ENCODE measurements at places on chromosomes 12 and 14.

DNA sequence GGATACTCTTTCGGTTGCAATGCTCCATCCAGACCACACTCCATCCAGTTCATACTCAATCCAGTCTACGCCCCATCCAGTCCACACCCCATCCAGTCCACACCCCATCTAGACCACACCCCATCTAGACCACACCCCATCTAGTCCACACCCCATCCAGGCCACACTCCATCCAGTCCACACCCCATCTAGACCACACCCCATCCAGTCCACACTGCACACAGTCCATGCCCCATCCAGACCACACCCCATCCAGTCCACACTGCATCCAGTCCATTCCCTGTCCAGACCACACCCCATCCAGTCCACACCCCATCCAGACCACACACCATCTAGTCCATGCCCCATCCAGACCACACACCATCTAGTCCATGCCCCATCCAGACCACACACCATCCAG is 116.0 kb upstream of the RTL1 start:
- H3K27me3 ChIP-seq, result peaks cover 16% of the 10 kb centered on the region
- H3K4me1 ChIP-seq, result no peaks in the 10 kb centered on the region
- no peak overlapping the region for H3K4me3 ChIP-seq
- peak; percentile 11 for DNase-seq
- H3K36me3 ChIP-seq, result no peaks in the 10 kb centered on the region

DNA sequence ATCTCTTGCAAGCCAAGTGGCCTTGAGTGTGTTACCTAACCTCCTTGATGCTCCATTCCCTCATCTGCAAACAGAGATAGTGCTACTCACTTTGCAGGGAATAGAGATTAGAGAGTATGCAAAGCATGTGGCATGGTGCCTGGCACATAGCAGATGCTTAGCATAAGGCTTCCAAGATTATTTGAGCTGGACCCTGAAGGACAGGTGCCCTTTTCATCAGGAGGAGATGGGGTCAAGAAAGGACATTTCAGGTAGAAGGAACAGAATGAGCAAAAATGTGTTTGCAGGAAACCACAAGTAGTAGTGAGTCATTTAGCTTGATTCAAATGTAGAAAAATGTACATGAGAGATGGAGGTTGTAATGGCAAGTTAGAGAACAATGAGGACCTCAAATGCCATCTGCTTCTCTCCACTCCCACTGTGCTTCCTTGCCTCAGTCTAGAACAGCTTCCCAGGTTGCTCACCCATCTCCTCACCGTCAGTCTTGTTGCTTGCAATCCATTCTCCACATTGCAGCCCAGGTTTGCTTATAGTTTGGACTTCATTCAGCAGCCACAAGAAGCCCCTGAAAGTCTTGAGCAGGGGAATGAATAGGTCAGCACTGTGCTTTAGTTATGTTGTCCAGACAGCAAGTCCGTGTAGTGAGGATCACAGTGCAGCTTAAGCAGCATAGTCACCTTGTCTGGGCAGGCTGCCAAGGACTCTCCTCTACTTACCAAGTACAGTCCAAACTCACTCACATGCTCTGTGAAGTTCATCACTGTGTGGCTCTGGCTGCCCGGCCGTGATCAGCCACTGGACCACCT is 536.3 kb upstream of the CCDC196 start:
- H3K36me3 ChIP-seq, result no peaks in the 10 kb centered on the region
- H3K4me3 ChIP-seq, result no peak overlapping the region
- H3K27ac ChIP-seq, result no peak overlapping the region
- DNase-seq, result peak; percentile 38

DNA sequence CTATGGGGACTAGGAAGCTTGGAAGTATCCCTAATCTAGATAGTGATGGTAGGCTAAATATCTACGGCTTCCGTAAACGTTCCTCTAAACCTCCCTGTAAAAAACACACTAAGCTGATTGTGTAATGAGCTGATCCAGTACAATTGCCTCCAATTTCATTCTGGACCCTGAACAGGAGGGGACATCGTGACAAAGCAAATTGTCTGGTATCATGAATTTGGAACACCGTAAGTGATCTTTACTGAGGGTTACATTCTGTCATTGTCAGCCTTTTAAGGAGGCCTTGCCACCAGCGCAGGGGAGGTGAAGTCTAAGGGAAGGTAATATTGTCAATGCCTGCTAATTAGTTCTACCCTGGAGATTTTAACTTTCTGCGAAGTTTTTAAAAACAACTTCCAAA is 487 bp upstream of the MGST1 start:
- H3K36me3 ChIP-seq, result 0 out of 3 replicates have a peak, but pooled peaks cover 3% of the 10 kb centered on the region
- peak overlapping the region; percentile 42 for H3K4me3 ChIP-seq
- no peaks in the 10 kb centered on the region for H3K27me3 ChIP-seq
- peaks cover 3% of the 10 kb centered on the region for H3K4me1 ChIP-seq
- H3K27ac ChIP-seq, result peak overlapping the region; percentile 81

- no peaks in the 10 kb centered on the region for H3K27me3 ChIP-seq
- DNase-seq, result peak; percentile 47
- H3K27ac ChIP-seq, result no peak overlapping the region
- H3K36me3 ChIP-seq, result no peaks in the 10 kb centered on the region
Observed at GRCh38 chr14:37150414-37150813, 22.0 kb downstream of the SLC25A21 start.

- H3K4me1 ChIP-seq, result no peaks in the 10 kb centered on the region
- no peaks in the 10 kb centered on the region for H3K36me3 ChIP-seq
- H3K27me3 ChIP-seq, result peaks cover 29% of the 10 kb centered on the region
- no peak for DNase-seq
Observed at GRCh38 chr12:131211340-131211938, 257.7 kb downstream of the ADGRD1 start.

DNA sequence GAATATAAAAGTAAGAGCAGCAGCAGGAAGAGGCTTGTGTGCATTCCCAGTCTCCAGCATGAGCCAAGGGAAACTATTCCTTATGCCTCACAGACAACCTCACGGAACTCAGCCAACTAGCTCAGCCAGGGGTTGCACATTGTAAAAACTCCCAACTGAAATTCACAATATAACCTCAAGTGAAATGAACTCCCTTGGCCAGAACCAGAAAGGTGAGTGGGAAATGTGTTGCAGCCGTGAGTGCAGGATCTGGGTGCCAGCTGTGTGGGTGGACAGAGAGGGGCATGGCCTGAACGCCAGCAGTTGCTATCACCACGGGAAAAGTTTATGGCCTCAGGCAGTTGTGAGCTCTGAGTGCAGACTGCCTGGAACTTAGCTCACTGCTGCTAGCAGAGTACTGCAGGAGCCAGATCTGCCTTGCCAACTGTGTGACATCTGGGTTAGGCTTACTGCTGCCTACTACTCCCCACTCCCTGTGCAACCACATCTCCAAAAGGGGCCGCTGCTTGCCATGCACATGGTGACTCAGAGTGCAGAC is 2.3 kb upstream of the CLEC1A start:
- no peak for DNase-seq
- H3K4me3 ChIP-seq, result no peak overlapping the region
- H3K27ac ChIP-seq, result no peak overlapping the region
- H3K36me3 ChIP-seq, result no peaks in the 10 kb centered on the region
- no peaks in the 10 kb centered on the region for H3K27me3 ChIP-seq

- H3K27me3 ChIP-seq, result peaks cover 34% of the 10 kb centered on the region
- H3K4me3 ChIP-seq, result no peak overlapping the region
- peaks cover 13% of the 10 kb centered on the region for H3K4me1 ChIP-seq
- H3K27ac ChIP-seq, result no peak overlapping the region
- no peak for DNase-seq
Observed at GRCh38 chr12:124720004-124720680, 143.5 kb downstream of the SCARB1 start.

GRCh38 chr12:62799126-62799736 is 135.7 kb downstream of the PPM1H start:
- H3K36me3 ChIP-seq, result peaks cover 14% of the 10 kb centered on the region
- no peak overlapping the region for H3K27ac ChIP-seq
- no peak overlapping the region for H3K4me3 ChIP-seq

DNA sequence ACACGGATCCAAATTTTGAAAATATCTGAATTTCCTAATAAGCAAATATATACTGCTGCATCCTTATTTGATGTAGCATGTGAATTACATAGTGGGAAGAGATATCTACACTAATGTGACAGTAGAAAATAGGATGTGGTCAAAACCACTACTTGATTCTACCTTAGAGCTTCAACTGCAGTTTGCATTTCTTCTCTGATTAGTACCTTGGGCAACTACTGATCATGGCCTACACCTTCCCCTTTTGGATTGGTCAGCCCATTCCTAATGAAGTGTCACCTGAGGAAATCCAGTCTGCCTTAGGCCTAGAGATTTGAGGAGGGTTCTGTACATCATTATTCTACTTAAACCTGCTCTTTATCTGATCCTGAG is 10.7 kb downstream of the LLPH start:
- H3K27ac ChIP-seq, result no peak overlapping the region
- H3K36me3 ChIP-seq, result peaks cover 39% of the 10 kb centered on the region
- no peaks in the 10 kb centered on the region for H3K4me1 ChIP-seq
- H3K4me3 ChIP-seq, result no peak overlapping the region

GRCh38 chr14:31668348-31668747 is 107.1 kb downstream of the NUBPL start:
- no peaks in the 10 kb centered on the region for H3K27me3 ChIP-seq
- DNase-seq, result no peak
- no peaks in the 10 kb centered on the region for H3K36me3 ChIP-seq
- H3K4me3 ChIP-seq, result no peak overlapping the region
- no peak overlapping the region for H3K27ac ChIP-seq

DNA sequence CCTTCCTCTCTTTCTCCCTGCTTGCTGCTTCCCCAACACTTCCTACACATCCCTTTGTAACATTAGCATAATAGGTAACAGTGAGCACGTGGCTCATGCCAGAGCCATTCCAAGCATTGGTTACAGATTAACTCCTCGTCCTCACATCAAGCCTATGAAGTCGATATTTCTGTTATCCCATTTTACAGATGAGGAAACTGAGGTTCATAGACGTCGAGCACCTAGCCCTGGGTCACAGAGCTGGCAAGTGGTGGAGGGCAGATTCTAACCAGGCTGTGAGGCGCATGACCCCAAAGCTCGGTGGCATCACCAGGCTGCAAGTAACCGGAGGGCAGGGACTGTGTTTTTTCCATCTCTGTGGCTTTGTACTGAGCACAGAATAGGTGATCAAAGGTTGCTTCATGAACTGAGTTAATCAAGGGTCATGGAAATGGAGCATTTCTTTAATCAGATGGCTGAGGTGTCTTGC is 5.7 kb upstream of the SERPINA1 start:
- peaks cover 5% of the 10 kb centered on the region for H3K27me3 ChIP-seq
- H3K4me1 ChIP-seq, result no peaks in the 10 kb centered on the region
- no peak for DNase-seq
- H3K36me3 ChIP-seq, result no peaks in the 10 kb centered on the region
- no peak overlapping the region for H3K27ac ChIP-seq

DNA sequence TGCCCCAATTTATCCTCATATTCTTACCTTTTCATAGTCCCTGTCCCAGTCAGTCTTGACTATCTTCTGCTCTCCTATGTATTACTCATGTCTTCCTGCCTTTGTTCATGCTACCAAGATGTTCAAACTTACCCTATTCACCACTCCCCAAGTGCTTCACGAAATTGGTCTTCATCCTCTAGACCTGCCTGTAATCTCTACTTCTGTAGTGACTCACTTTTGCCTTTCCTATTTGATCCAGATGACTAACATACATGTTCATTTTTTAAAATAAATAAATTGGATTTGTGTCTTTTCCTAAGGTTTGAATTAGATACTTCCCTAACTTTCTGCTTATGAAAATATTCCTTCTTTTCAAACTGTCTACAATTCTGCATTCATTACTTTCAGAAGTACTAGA is 107.7 kb upstream of the PPM1H start:
- no peaks in the 10 kb centered on the region for H3K4me1 ChIP-seq
- H3K4me3 ChIP-seq, result no peak overlapping the region
- H3K36me3 ChIP-seq, result no peaks in the 10 kb centered on the region
- DNase-seq, result no peak
- H3K27me3 ChIP-seq, result no peaks in the 10 kb centered on the region

DNA sequence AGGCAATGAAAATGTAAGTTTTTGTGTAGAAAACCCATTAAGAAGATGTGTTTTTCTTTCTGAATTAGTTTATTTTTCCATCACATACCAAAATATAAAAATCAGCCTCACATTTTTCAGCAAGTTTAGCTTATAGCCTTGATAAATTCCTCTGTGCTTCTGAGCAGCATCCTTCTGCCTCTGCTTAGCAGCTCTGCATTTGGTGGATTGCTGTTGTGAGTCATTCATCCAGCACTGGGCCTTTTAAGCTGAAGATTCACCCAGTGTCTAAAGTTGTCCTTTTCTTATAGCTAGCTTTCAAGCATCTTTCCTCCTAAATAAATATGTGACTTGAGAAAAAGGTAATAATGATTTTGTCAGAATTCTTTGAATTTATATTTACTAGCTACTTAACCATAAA is 206.1 kb downstream of the PCNX1 start:
- H3K4me3 ChIP-seq, result no peak overlapping the region
- no peaks in the 10 kb centered on the region for H3K4me1 ChIP-seq
- no peaks in the 10 kb centered on the region for H3K36me3 ChIP-seq

- H3K27me3 ChIP-seq, result no peaks in the 10 kb centered on the region
- no peaks in the 10 kb centered on the region for H3K4me1 ChIP-seq
- H3K27ac ChIP-seq, result no peak overlapping the region
- DNase-seq, result no peak
- H3K4me3 ChIP-seq, result no peak overlapping the region
- no peaks in the 10 kb centered on the region for H3K36me3 ChIP-seq
Observed at GRCh38 chr12:63406781-63407180, 255.8 kb upstream of the AVPR1A start.

DNA sequence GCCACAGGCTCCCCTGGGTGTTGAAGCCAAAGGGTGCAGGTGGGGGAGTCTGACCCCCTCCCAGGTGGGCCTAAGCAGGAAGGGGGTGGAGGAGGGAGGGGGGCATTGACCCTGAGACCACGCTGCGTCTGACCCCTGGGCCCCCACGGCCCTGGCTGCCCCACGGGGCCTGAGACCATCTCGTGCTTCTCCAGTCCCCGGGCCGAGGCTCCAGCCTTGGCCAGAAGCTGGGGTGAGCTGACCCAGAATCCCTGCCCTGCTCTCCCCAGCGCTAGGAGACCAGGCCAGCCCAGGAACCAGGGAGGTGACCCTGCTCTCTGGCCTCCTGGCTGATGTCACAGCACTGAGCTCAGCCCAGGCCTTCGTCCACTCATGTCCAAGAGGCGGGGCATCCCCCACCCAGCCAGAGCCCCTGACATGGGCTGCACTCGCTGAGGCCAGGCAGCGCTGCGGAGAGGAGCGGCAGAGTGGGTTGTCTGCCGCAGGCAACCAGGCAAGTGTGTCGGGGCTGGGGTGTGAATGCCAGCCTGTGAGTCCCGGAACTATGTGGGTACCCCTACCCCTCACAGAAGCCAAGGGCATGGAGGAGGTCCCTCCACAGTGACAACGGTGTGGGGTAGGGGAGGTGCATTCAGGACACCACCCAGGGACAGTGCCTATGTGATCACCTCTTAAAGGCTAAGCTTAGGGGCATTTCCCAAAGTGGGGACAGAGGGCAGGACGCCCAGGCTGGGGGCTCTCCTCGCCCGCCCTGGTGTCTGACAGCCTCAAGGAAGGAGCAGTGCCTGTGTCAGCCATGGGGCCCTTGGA is 6.3 kb downstream of the TRMT61A start:
- no peaks in the 10 kb centered on the region for H3K27me3 ChIP-seq
- peaks cover 83% of the 10 kb centered on the region for H3K4me1 ChIP-seq
- peaks cover 47% of the 10 kb centered on the region for H3K36me3 ChIP-seq

- H3K27me3 ChIP-seq, result no peaks in the 10 kb centered on the region
- no peaks in the 10 kb centered on the region for H3K4me1 ChIP-seq
- H3K4me3 ChIP-seq, result no peak overlapping the region
- no peak for DNase-seq
- no peaks in the 10 kb centered on the region for H3K36me3 ChIP-seq
- no peak overlapping the region for H3K27ac ChIP-seq
Observed at GRCh38 chr14:55744321-55744720, 164.3 kb downstream of the KTN1 start.
